ENCODE measurements at places on chromosomes 2 and 18.

DNA sequence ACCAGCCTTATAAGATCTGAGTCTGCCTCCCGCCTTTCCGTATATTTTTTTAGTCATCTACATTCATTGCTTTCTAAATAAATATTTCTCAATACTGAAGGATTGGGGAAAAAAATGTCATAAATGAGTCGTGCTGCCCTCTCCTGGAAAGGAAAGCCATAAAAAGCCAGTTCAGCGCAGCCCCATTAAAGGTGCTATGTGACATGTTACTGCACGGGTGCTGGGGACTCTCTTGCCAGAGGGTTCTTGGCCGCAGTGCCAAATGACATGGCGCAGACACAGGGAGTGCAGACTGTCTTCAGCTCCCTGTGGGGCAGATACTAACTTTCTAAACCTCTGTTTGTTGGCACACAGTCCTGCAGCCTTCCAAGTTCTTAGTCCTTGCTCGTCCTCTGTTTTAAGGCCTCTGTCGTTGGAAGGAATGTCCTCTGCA is 53.7 kb upstream of the MAP3K20 start:
- no peak for DNase-seq

DNA sequence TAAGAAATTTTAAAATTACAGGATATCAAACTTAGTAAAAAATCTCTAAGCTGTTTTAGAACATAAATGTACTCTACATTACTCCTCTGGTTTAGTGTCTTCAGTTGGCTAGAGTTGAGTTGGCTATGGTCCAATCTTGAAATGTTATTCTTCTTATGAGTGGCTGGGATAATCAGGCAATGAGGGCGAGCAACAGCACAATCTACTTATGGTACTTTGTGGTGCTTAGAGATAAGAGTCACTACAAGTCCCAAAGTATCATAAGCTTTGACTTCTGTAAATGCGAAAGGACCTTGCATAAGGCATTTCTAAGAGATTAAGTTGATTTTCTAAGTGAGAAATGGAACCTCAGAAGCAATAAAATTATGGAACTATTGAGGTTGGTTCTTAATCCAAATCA is 361.7 kb downstream of the GPD2 start:
- DNase-seq: no peak

DNA sequence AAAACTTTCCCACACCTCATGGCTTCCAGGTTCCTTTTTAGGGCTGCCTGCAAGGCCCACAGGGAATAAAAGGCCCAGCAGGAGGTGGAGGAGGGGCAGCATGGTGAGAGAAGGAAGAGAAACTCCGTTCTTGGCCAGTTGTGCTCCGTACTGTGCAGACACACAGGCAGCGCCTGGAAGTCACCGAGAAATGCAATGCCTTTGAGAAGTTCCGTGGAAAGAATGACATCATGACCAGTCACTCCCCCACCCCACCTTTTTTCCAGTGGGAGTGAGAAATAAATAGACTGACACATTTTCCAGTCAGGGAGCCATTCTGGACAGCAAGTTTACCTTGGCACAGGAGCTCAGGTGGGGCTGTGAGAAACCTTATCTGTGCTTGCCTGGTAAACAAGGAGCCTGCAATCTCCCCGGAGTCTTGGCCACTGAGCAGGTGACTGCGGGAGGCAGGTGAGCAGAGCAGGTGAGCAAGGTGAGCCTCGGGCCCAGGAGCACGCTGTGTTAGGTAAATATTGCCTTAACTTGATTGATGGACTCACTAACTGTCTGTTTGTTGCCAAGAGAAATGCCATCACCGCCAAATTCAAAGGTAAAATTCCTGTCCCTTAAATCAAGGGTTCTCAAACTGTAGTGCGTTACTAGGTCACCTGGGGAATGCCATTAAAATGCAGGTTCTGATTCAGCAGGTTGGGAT is 13.5 kb upstream of the LBH start:
- no peak for DNase-seq

GRCh38 chr2:206002440-206002839 is 83.5 kb downstream of the INO80D start:
- DNase-seq: no peak

- DNase-seq: no peak
These were observed 7.8 kb upstream of the RAB12 start for GRCh38 chr18:8601277-8602032.

GRCh38 chr2:62941413-62941812 is 109.2 kb upstream of the OTX1 start:
- DNase-seq: no peak

DNA sequence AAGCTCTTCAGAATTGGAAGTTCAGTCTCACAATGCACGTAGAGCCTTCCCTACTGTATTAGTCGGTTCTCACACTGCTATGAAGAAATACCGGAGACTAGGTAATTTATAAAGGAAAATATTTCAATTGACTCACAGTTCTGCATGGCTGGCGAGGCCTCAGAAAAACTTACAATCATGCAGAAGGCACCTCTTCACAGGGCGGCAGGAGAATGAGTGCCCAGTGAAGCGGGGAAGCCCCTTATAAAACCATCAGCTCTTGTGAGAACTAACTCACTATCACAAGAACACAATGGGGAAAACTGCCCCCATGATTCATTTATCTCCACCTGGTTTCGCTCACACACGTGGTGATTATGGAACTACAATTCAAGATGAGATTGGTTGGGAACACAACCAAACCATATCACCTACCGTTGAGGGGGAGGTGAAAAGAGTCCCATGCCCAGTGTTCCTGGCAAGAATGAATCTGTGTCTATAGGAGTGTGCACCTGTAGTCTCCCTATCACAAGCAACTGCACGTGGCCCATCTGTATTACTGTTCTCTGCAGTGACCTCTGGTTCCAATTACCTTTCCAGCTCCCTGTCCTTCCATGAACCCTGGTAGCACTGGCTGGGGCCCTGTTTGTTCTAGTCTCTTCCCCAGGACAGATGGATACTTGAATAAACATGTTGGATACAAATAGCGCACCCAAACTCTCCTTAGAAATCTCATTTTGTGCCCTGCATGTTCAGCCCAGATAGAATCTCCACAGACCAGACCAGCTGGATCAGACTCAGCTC is 44.4 kb upstream of the ATL2 start:
- no peak for DNase-seq

- no peak for DNase-seq
These were observed 94.4 kb upstream of the ASAP2 start for GRCh38 chr2:9112079-9112721.

DNA sequence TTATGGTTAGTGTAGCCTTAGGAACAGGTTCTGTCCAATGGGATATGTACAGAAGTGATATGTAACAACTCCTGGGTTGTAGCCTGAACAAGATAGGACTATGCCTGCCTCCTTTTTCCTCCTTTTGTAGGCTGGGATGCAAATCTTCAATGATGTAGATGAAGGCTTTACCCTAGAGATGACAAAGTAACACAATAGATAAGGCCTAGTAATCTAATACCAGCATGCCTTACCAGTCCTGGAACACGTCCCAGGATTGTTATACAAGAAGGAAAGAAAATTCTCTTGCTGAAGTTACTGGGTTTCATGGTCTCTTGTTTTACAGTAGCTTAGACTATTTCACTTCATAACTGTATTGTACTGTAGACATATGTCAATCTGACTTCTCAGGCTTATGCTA is 192.1 kb downstream of the OTX1 start:
- DNase-seq: no peak

DNA sequence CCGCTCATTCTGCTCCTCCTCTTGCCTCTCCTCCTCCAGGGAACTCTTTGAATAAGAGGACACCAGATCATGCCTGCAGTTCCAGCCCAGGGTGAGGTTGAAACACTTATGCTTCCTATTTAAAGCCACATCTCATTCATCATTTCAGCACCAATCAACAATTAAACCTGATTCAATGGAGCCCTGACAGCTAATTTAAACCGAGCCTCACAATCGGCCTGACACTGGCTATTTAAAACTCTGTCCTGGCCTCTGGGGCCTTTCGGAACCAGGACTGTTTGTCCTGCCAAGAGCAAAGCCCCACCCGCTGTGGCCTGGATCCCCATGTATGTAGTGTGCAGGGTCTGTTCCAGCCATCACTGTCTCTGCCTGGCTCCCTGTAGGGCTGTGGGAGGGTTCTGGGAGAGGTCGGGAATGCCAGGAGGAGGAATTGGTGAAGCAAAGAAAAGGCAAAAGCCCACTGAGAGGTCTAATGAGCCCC is 97.4 kb downstream of the MCFD2 start:
- no peak for DNase-seq

GRCh38 chr18:62585274-62586150 is 62.7 kb downstream of the ZCCHC2 start:
- no peak for DNase-seq

DNA sequence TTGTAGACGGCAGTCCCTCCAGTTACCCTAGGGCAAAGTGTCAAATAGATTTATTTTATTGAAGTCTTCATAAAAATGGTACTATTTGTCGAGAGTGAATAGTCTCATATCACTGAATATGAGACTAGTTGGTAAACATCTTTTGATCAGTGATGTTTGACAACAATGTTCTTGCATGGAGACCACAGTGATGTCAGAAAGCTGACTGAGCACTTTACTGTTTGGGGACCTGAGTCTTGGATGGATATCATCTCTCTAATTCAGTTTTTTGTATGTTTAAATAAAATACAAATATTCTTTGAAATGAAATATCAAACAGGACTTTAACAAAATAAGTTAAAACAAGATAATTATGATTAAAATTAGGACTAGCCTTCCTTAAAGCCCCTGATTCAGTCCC is 1315.4 kb upstream of the NRXN1 start:
- DNase-seq: no peak

DNA sequence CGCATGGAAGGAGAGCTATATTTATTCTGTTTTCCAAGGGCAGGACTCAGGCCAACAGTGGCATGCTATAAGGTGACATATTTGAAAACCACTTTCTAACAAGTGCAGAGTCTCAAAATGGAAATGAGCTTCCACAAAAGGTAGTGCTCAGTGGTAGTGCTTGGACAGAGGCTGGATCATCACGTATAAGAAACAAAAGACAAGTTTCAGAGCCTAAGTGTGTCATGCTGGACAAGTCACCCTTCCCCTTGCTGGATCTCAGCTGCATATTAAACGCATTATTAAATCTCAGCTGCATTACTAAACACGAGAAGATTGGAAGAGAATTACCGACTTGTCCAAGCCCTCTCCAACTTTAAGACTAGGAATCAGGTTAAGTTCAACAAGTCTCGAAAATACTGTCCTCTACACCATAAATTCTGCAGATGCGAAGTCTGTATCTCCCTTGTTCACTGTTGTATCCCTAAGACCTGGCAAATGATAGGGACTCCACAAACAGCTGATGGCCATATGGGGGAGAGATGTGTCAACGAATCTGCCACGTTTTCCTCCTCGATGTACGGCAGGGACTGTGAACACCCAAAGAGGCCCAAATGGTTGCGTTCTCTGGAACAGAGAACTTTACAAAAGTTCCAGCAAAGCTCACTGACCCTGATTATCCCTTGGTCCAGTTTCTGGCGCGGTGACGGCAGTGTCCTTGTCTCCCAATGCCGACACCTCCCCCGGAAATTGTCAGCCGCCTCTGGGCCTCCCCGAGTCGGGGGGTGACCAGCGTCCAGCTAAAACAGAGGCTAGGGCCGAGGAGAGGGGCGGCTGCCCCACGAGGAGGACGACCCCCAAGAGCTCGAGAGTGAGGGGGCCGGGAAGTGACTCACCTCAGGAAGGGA is 611 bp downstream of the NOL10 start:
- DNase-seq: no peak

DNA sequence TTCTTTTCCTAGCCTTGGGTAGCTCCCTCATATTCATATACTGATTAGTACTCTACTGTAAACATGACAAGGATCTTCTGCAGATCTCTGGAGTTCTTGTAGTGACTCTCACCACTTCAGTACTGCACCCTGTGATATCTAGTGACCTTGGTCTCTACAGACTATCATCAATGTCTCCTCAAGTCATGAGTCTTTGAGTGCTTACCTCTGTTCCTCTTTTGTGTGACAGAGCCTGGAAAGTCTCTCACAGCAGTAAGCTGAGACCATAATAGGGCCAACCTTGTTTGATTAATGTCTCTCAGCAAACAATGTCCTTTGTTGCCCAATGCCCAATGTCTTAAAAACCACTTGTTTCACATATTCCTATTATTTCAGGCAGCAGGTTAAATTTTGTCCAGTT is 34.2 kb upstream of the BAZ2B start:
- no peak for DNase-seq

- DNase-seq: no peak
These were observed 367.1 kb downstream of the ZEB2 start for GRCh38 chr2:144152817-144153271.

GRCh38 chr2:1967242-1968208 is 223.2 kb upstream of the PXDN start:
- DNase-seq: no peak

DNA sequence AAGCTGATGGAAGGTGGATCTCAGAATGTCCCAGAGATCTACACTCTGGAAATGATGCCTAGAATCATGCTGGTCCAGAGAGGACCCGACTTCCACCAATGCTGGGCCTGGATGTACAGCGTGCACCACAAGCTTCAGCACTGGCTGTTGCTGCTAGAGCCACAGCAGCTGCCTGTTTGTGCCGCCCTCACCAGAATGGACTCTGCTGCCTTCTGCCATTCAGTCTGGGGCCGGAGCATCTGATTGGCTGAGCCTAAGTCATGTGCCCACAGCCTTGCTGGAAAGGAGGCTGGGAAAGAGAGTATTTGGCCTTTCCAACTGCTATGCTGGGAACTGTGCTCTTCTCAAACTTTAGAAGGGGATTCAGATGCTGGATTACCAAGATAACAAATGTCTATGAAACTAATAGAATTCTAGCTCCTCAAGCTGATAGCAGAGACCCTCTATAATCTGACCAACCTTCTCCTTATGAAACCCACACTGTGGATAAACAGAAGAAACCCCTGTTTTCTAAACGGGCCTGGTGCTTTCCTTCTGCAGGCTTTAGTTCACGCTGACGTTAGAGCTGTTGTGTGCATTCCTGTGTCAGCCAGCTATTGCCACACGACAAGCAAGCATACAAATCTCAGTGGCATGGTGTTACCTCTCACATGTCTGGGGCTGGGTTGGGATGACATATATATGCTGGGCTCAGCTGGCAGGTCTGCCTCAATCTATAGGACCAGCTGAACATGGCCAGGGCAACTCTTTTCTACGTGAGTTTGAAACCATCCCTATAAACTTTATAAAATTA is 4.1 kb upstream of the LOXHD1 start:
- no peak for DNase-seq

- DNase-seq: no peak
These were observed 430.2 kb downstream of the GALR1 start for GRCh38 chr18:77679869-77680268.

- DNase-seq: no peak
These were observed 8.0 kb upstream of the SERTAD2 start for GRCh38 chr2:64661741-64662169.

- no peak for DNase-seq
These were observed 57.4 kb upstream of the GLI2 start for GRCh38 chr2:120678251-120678650.
